ENCODE measurements at places on chromosomes 12 and 14.

DNA sequence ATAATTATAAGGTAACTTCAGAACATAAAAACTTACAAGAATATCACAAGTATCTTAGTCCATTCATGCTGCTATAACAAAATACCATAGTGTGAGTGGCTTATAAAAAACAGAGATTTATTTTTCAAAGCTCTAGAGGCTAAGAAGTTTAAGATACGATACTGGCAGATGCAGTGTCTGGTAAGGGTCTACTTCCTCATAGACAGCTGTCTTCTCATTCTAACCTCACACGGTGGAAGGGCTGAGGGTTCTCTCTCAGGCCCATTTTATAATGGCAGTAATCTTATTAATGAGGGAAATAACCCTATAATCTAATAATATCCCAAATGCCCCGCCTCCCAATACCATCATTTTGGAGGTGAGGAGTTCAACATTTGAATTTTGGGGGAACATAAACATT, 23.7 kb upstream of the OSBPL8 start:
- no peak for DNase-seq

- DNase-seq = no peak
Measured at GRCh38 chr14:65132855-65133254, 30.5 kb upstream of the MAX start.

DNA sequence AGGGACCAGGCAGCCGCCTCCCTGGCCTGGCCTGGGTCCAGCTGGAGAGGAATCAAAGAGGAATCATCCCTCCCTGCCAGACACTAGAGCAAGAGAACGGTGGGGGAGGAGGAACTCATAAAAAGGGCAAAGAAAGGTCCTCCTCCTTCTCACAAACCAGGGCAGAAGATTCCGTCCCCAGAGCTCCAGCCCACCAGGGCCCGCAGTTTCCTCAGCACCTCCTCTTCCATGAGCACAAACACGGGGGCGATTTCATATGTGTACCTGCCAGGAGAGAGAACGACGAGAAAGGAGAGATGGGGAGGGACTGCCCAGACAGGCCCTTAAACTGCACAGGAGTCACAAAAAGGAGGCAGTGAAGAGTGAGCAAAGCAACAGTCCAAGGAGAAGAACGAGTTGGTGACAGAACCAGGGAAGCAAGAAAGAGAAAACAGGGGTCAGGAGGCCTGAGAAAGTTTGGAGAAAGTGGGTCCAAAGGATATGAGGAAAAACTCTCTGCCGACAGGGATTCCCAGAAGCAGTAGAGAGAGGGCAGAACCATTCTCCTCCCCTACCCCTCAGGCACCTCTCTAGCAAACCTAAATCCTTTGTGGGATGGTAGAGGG, 8.7 kb upstream of the ZNF740 start:
- DNase-seq = no peak

DNA sequence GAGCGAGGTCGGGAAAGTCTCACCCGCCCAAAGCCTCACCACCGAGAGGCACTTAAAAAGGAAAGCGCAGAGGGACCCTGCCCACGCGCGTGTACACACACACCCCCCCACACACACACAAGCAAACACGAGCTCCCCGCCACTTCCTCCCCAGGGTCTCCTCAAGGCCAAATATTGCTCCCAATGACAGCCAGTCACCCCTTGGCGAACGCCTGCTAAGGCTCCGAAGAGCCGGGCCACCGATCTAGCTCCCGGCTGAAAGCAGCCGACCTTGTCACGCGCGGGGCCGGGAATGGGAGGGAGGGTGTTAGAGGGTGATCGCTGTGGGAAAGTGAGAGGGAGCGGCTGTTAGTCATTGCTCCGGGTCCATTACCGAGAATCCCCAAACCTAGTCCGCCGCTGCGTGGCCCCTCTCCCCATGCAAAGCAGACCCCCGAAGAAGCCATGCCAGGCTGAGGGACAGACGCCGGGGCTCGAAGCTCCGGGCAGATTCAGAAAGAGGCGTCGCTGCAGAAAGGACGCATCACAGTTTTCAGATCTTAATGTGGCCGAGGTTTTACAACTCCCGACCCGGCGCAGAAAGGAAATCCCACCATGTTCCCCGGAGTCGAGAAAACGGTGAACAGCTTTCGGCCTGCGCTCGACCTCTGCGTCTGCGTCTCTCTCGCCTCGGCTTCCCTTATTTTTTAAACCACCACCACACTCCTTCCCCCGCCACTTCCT, 2.6 kb downstream of the BMP4 start:
- DNase-seq = peak; percentile 42

GRCh38 chr14:76836029-76836630, 9.9 kb downstream of the LRRC74A start:
- no peak for DNase-seq

DNA sequence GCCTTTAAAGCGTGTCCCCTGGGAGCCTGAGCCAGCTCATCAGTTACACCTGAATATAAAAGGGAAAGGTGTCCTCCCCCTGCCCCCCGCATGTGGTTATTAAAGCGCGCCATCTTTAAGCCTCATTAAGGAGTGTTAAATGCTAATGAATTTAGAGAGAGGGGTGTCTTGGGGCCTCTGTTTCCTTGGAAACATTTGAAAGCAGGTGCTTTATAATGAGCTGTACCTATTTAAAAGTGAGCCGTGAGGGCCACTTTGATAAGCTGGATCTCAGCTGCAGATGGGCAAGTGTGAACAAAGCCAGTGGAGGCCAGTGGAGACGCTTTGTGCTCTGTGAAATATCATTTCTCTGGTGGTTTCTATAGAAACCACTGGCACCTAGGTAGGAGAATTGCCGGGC, 84.0 kb downstream of the BEGAIN start:
- no peak for DNase-seq

- DNase-seq = peak; percentile 21
Measured at GRCh38 chr12:39237004-39237403, 205.9 kb downstream of the KIF21A start.

DNA sequence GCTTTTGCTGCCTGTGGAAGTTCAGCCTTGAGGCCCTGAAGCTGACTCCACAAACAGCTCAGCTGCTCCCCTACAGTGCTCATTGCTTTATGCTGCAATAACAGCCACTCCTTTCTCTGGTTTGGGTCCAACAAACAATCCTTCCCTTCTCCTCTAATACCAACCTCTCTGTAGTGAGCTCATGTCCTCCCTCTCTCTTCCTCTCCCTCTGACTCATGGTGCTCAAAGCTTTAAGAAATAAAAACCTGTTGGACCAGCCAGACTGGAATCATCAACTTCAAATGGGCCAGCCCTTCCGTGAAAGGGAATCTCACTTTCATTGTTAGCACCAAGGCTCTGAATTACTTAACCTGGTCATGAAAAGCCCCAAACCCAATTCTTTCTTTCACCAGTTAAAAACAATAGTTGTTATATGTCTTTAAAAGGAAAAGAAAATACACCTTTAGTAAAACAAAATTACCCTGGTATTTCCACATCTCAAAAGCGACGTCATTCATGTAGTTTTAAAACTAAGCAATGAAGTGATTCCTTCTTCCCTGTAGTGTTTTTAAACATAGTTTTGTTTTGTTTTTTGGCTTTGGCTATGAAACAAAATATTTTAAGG, 126.4 kb downstream of the DUSP6 start:
- DNase-seq = no peak

GRCh38 chr12:85273381-85274314, 6.4 kb upstream of the ALX1 start:
- no peak for DNase-seq

GRCh38 chr12:54937929-54938328, 46.6 kb downstream of the TESPA1 start:
- no peak for DNase-seq

DNA sequence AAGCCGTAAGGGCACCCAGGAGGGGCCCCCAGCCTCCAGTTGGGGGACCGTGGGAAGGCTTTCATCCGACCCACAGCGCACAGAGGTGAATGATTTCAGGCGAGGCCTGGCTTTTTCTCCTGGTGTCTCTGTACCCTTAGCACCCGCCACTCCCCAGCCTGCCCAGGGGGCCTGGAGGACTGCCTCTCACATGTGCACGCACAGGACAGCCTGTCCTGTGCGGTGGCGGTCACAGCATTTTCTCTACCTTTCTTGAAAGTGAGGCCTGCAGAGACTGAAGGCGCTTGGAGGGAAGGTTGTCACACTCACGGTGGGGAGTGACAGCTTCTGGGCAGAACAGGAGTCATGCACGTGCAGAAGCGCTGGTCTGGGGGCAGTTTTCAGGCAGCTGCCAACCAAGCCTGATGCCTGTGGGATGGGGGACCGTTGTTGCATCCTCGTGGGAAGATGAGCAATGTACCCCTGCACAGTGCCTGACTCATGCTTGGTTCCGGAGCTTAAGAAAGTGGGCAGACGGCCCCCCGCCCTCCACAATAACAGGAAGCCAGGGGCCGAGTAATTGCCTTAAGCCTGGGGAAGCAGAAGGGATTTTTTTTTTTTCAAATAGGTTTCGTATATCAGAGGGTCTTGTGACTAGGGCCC, 148.1 kb downstream of the TSPAN9 start:
- peak; percentile 69 for DNase-seq

DNA sequence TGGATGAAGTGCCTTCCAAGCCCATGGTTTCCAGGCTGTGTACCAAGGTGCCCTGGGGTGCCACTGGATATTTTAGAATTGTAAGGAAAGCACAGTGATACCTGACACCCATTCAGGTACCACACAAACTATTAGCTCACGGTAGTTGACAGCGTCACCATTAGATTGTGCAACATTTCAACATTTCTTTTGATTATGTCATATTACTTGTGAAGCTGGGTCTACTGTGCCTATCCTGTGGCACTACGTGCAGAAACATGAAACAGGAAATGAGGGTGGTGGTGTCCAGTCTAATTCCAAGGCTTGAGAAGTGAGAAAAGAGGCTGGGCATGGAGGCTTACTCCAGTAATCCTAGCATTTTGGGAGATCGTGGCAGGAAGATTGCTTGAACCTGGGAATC, 75.5 kb upstream of the CPM start:
- no peak for DNase-seq

DNA sequence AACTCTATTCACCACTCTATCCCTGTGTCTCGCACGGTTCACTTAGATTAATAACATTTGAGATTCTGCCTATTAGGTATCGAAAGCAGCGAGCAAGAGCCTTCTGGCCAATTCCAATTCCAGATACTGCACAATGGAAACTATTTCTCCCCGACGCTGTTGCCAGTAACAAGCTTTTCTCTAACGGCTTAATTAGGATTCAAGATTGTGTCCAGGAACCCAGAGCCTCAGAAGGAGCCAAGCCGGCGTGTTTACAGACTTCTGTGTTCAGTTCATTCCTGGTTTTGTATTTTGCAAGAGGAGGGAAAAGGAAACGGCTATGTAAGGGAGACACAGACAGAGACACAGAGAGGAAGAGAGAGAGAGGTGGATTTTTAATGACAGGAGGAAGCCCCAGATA, 185.6 kb downstream of the DICER1 start:
- no peak for DNase-seq

DNA sequence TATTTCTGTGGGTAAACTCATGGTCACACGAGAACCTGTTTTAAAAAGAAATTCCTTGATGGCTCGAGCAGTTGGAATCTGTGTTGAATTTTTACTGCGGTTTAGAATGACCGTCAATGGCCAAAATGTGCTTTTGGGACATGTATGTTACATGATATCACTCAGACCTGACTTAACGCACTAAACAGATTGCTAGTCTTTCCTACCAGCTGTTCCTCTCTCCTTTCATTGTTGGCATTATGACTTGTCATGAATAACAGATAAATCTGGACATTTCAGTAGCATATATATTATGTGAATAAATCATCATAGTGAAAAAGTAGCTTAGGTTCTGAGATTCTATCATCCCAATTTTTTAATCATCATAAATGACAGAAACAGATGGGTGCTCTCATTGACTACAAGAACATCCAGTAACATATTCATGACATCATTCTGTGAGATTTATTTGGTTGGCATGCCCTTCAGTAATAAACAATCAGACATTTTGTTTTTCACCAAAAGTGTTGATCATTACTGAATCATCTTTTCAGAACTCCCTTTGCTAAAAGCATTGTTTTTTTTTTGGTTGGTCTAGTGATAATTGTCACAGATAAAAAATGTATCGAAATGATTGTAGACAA, 57.9 kb upstream of the NAV3 start:
- DNase-seq = no peak

- peak; percentile 77 for DNase-seq
Measured at GRCh38 chr12:126337556-126338441, 1272.6 kb downstream of the AACS start.

DNA sequence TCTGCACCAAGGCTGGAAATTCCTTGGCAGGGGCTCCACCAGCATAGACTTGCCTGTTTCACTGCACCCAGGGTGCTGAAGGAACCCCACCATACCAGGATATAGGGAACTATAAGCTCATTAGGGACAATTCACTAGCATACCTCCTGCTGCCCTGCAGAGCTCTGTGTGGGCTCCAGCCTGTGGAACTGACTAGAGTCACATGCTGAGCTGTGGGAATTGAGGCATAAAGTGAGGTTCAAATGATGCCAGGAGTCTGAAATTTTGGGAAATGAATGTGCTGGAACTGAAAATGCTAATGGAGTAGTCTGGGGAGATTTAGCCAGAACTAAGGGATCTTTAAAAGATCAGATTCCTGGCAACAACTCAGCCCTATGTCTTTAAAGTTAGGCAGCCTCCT, 7.3 kb upstream of the EMP1 start:
- DNase-seq = no peak

DNA sequence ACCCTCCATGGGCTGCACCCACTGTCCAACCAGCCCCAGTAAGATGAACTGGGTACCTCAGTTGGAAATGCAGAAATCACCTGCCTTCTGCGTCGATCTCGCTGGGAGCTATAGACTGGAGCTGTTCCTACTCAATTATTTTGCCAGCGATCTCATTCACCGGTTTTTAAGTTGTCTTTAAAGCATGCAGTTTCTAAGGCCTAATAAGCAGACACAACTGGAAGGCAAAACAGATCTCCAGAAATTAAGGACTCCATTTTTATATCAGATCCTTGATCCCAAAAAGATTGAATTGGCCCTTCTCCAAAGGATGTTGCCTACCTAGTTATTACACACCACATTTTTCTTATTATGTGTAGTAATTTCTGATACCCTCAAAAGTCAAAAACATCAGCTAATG, 131.4 kb downstream of the KCNMB4 start:
- no peak for DNase-seq

- no peak for DNase-seq
Measured at GRCh38 chr14:26265170-26265685, 332.6 kb downstream of the NOVA1 start.

DNA sequence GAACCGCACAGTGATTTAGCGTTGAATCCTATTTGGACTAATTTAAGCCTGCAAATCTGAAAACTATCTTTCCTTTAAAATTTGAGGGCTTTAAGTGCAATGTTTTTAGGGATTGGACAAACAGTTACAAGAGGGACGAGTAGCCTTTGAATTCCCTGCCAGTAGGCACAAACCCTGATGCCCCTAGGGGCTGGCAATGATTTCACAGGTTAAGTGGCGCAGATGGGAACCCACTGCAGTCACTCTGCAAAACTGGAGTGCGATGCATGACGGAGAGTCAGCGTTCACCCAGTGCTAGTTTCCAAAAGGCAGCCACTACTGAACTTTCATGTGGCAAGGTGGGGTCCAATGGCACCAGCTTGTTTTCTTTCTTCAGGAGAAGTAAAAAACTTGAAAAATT, 99.4 kb upstream of the FRMD6 start:
- no peak for DNase-seq

Data from T1000 (cell line).